Left ventricle myocardium inferior (tissue), 1 donor: ENCODE measurements at places on chromosomes 2 and 18. TPM values are rescaled to one million over a fixed set of nuclear protein-coding genes. Genes with fewer than 3 reads are reported as not detected.

Gene SP140L
- total RNA-seq: 4.3 TPM

DNA sequence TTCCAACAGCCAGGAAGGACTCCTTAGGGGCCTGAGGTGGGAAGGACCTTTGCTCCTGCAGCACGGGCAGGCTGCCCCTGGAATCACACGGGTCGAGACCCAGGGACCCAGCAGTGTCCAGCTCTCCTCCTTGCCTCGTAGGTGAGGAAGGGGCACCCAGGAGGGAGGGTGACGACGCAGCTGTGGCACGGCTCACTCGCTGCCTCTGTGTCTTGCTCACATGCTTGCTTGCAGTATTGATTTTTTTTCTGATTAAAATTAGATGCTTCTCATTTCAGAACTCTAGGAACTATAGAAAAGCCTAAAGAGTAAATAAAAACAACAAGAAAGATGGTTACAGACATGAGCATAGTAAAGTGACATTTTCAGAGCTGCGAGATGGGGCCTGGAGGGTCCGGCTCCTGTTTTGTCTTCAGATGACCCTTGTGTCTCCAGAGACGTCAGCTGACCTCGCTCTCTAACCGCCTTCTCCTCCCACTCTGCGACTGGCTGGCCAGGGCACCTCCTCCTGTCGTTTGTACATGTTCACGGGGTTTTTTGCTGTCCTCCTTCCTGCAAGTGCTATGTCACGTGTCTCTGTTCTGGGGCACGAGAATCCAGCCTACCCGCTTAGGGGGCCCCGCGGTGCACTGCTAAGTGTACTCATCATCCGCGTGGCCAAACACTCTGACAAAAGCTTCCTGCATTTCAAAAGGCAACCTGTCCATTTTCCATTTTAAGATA lies 65.7 kb upstream of the ZNF236 start:
- H3K36me3 ChIP-seq: no peaks in the 10 kb centered on the region
- H3K4me1 ChIP-seq: no peaks in the 10 kb centered on the region
- no peak overlapping the region for H3K27ac ChIP-seq
- H3K4me3 ChIP-seq: no peak overlapping the region
- no peak for DNase-seq

GRCh38 chr2:219645631-219646527 lies 18.4 kb downstream of the SLC4A3 start:
- no peak for DNase-seq
- H3K4me1 ChIP-seq: peaks cover 54% of the 10 kb centered on the region
- H3K4me3 ChIP-seq: no peak overlapping the region
- H3K27ac ChIP-seq: peak overlapping the region; percentile 97

Gene CAVIN2
- 93.9 TPM for total RNA-seq

GRCh38 chr2:133346654-133347053 lies 221.6 kb downstream of the NCKAP5 start:
- H3K27ac ChIP-seq: no peak overlapping the region
- no peaks in the 10 kb centered on the region for H3K36me3 ChIP-seq
- H3K4me3 ChIP-seq: no peak overlapping the region
- no peaks in the 10 kb centered on the region for H3K4me1 ChIP-seq
- no peaks in the 10 kb centered on the region for H3K27me3 ChIP-seq

GRCh38 chr2:240126731-240127130 lies 9.4 kb downstream of the COPS9 start:
- no peaks in the 10 kb centered on the region for H3K4me1 ChIP-seq
- DNase-seq: no peak
- no peak overlapping the region for H3K4me3 ChIP-seq
- no peak overlapping the region for H3K27ac ChIP-seq
- peaks cover 47% of the 10 kb centered on the region for H3K36me3 ChIP-seq
- H3K27me3 ChIP-seq: no peaks in the 10 kb centered on the region

Gene ANO7
- 0.80 TPM for total RNA-seq
